ENCODE measurements at places on chromosomes 5 and 9.

DNA sequence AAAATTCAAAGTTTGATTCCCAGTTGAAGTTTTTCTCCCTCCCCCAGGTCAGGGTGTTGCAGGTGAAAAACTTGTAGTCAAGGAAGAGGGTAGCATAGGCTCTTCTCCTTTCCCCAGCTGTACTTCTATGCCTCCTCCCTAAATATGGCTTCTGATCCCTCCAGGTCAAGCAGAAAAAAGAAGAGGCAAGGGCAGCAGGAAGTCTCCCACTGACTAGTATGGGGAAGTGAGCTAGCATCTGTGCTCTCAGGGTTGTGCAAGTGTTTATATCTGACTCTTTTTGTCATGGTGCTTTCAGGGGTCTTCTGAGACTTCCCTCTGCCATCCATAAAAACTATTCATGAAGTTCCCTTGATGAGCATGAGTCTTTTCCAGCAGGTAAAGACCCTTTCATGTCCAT, 76.0 kb downstream of the ATPSCKMT start:
- no peak for DNase-seq

DNA sequence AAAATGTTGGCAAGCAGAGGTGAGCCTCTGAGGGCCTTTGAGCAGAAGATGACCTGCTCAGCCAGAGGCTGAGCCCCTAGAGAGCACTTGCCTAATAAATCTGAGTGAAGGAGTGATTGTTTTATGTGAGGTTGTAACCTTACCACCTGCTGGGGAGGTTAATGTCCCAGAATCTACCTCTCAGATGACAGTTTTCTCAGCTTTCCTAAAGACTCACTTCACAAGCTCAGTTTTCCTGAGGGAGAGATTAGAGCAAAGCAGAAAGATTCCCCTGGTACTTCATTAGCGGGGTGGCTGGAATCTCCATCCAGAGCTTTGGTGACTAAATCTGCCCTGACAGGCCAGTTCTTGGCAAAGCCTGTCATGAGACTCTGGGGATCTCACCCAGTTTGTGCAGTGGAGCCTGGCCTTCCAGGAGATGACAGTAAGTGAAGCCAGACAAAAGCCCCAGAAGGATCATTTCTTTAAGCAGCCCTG, 48.8 kb upstream of the GALNT10 start:
- DNase-seq, result no peak

GRCh38 chr5:5492087-5492933, 69.8 kb downstream of the ICE1 start:
- DNase-seq, result peak; percentile 23

DNA sequence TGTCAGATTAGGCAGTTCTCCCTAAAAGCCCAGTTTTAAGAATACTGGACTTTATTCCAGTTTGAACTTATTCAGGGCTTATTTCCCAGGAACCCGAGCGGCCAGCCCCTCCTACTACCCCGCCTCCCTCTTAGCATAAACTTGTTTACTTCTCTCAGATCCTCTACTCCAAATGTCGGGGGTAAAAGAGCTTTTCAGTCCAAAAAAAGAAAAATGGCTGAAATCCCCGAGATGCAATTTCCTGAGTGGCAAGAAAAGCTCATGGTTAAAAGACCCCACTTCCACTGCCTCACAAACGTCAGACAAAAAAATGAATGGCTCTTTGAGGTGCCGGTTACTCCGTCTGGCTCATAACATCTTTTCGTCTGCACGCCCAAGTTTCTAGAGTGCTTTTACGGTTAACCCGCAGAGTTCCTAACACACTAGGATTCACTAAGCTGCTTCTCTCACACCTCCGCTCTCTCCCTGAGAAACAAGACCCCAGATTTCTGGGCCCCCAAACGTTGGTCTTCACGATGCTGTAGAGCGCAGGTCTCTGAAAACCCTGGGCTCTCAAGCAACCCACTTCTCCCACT, 402 bp downstream of the BRD8 start:
- DNase-seq, result peak; percentile 12

- no peak for DNase-seq
These were observed 136.5 kb upstream of the STK32A start for GRCh38 chr5:147098233-147098790.

- DNase-seq, result no peak
These were observed 76.3 kb downstream of the MRPS27 start for GRCh38 chr5:72243706-72244105.

DNA sequence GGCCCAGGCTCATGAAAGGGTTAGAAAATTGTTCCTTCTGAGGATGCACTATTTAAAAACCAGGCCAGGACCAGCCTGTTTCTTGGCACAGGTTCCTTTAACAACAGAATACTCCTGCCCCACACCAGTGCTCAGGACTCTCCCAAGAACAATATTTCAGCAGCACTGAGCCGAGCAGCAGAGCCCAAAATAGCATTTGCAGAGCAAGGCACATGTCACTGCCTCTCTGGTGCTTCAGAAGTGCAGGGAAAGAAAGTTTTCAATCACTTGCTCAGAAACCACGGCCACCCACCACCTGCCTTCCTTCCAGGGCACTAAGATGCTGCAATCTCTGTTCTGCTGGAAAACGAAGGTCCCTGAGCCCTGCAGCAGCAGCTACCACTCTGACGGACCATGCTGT, 77.6 kb downstream of the SIL1 start:
- no peak for DNase-seq

GRCh38 chr9:87375397-87376073, 122.1 kb upstream of the DAPK1 start:
- DNase-seq, result no peak

DNA sequence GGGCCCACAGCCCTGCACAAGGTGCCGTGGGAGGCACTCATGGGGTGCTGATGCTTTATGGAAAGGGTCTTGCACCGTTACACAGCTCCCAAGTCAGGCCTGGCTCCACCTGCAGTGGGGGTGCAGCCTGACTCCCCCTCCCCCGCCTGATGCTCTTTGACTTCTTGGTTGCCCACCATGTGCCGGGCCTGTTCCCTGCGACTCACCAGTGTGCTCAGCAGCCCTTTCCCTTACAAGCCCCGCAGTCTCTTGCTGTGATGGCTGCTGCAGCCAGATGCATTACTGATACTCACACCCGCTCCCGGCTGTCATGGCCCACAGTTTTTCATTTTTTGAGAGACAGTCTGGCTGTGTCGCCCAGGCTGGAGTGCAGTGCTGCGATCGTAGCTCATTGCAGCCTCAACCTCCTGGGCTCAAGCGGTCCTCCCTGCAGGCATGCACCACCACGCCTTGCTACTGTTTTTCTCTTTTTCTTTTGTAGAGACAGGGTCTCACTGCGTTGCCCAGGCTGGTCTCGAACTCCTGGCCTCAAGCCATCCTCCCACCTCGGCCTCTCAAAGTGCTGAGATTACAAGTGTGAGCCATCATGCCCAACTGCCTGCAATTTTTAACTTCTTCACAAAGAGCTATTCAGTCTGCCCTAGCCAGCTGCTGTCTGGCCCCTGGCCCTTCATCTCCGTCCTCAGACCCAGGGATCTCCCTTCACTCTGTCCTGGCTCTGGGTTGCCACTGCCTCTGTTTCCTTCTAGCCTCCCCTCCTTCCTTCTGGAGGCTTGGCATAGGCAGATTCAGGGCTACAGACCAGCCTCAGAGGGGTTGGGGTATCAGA, 109.5 kb downstream of the RXRA start:
- DNase-seq, result no peak

GRCh38 chr9:121909111-121909510, 184.0 kb downstream of the TTLL11 start:
- no peak for DNase-seq

DNA sequence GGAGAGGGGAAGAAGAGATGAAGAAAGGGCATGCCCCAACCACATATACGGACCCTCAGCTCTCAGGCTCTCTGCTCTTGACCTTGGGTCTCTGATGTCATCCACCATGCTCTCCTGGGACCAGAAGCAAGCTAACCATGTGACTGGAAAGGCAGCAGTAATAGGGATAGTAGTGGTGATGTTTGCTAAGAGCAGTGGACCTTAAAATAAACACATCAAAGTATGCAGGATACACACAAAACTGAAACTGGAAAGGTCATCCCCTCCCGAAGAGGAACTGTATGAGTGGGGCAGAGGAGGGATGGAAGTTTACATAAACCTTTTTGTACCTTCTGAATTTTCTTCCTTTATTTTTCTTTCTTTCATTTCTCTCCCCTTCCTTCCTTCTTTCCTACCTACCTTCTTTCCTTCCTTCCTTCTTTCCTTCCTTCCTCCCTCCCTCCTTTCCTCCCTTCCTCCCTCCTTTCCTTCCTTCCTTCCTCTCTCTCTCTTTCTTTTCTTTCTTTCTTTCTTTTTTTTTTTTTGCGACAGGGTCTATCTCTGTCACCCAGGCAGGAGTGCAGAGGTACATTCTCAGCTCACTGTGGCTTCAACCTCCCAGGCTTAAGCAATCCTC, 8.1 kb upstream of the PTPN3 start:
- no peak for DNase-seq

DNA sequence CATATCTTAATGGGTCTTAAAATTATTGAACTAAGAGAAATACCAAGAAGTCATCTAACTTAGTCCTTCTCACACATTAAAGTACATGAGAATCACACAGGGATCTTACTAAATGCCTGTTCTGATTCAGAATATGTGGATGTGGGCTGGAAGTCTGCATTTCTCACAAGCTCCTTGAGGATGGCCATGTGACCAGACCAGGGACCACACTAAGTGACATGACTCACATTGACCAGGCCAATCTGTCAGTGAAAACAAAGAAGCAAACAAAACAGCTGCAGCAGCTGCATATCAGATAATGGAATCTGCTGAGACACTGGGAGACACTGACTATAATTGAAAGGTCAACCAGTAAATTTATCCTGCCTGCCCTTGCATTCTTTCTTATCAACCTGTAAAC, 110.5 kb downstream of the ADAMTS12 start:
- no peak for DNase-seq

GRCh38 chr5:123520677-123521247, 8.8 kb downstream of the CSNK1G3 start:
- no peak for DNase-seq

GRCh38 chr5:135208555-135208902, 174.5 kb upstream of the PITX1 start:
- no peak for DNase-seq

DNA sequence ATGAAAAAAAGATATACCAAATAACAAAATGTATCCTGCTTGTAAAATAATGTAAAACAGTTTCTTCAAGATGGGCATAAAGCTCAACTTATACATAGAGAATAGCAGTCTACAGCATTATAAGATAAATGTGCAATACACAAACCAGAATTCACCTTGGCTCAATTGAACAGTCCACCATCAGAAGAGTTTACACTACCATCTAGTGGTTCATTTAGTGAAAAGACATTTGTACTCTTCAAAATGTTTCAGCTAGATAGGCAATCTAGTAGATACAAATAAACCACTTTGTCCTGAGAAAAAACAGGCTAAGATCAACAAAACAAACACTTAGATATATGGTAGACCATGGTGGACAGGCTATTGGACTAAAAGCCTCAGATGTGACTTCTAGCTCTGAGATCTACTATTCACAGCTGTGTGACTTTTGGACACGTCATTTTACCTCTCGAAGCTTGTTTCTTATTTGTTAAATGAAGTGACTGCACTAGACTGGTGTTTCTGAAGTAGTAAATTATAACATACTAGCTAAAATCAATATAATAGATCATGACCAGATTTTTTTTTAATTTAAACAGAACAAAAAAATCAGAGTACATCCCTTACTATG, 22.1 kb upstream of the TPD52L3 start:
- DNase-seq, result no peak

DNA sequence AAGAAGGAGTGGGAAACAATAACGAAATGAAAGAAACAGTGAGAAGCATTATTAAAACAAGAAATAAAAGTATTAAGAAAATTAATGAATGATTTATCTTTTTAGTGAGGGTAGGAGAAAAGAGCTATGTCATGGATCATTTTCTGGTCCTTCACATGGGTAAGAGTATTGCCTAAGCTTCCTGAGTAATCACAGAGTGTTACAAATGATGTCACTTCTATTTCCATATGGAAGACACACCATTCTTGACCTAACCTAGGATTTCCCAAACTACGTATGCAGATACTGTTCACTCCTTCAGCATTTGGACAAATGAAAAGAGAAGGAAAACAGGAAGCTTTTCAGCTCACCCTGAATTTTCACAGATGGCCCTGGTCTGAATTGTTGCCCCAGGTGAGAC, 3.3 kb upstream of the TSLP start:
- no peak for DNase-seq

GRCh38 chr5:125440905-125441304, 694.5 kb upstream of the ZNF608 start:
- DNase-seq, result no peak

GRCh38 chr5:143887903-143888665, 76.1 kb downstream of the HMHB1 start:
- no peak for DNase-seq

DNA sequence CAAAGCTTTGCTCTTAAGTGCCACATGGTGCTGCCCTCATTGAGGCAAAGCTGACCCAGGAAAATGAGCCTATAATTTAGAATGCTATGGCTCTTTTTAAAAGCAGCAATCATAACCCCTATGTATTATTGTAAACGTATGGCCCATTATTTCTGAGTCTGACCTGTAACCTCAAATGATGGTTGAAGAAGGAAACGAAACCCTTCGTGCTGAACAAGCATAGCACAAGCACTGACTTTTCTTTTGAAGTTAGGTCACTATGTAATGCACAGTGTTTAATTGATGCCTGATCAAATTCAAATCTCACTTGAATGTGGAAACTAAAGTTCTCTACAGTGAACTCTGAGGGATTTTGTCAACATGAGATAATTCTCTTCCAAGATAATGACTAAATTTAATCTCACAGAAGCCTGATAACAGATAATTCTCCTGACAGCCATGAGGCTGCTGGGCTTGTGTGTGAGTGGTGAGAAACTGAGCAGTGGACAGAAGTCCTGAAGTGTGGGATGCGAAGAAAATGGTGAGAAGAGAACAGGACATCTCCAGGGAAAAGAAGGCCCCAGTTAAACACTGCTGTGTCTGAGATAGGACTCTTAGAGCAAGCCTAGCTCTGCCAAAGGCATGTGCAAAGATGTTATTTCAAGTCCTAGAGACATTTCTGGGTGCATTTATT, 226.9 kb downstream of the MAN2A1 start:
- DNase-seq, result no peak

GRCh38 chr9:123380852-123381705, 25.1 kb downstream of the CRB2 start:
- DNase-seq, result no peak

DNA sequence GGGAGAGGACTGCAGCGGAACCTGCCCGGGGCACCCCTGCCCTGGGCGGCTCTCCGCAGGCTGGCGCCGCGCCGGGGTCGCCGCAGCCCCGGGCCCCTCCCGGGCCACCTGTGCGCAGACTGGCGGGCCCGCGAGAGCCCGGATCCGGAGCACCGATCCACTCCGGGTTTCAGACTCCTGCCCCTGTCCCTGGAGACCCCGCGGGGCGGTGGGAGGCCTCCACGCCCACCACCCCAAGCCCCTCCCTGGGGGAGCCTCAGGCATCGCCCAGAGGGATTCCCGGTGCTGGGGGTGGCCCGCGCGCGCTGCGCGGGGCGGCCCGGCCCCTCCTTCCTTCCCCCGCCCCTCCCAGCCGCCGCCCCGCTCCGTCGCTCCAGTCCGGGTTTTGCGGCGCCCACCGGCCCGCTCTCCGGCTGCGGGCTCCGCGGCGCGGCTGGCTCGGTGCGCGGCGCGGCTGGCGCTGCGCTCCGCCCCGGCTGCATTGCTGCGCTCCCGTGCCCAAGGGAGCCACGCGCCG, at the start of gene UNC5A:
UNC5A (plus strand) TSS at position 479 of the 517 bp plus-strand sequence. CDS start 192 bp downstream, outside the sequence.
- DNase-seq, result peak; percentile 45

Measured in stimulated activated CD4-positive, alpha-beta T cell treated with anti-CD3 and anti-CD28 coated beads, Interleukin-1b, Interleukin-23, amount 100 ng/mL, for 48 hours (primary cell).